ENCODE measurements at places on chromosomes 2 and 18. TPM values are rescaled to one million over a fixed set of nuclear protein-coding genes. Genes with fewer than 3 reads are reported as not detected.

- no peaks in the 10 kb centered on the region for H3K4me1 ChIP-seq
- H3K27ac ChIP-seq: no peak overlapping the region
- no peak overlapping the region for H3K4me3 ChIP-seq
- DNase-seq: no peak
Observed at GRCh38 chr2:184452907-184453306, 145.4 kb upstream of the ZNF804A start.

DNA sequence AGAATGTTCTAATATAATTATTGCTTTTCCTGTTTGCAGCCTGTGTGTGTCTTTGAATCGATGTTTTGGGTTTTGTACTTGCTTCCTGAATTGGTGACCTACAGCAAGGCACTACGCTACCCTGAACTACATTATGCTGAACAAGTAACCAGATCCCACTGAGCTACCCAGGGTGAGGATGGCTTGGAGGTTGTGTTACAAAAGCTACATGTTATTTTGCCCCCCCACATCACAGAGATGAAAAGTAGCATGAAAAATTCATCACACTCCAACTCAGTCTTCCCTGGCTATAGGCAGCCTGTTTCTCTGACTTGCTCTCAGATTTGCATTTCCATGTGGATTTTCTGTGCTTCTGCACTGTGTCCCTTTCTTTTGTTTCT lies 162.1 kb downstream of the LDLRAD4 start:
- H3K27ac ChIP-seq: no peak overlapping the region
- DNase-seq: no peak
- H3K36me3 ChIP-seq: no peaks in the 10 kb centered on the region

- no peak overlapping the region for H3K27ac ChIP-seq
- no peak overlapping the region for H3K4me3 ChIP-seq
- no peaks in the 10 kb centered on the region for H3K4me1 ChIP-seq
- no peaks in the 10 kb centered on the region for H3K27me3 ChIP-seq
- no peaks in the 10 kb centered on the region for H3K36me3 ChIP-seq
Observed at GRCh38 chr18:27983780-27984179, 193.2 kb downstream of the CDH2 start.

The IL18RAP gene
- 32.1 TPM for total RNA-seq

- no peaks in the 10 kb centered on the region for H3K27me3 ChIP-seq
- no peaks in the 10 kb centered on the region for H3K36me3 ChIP-seq
- DNase-seq: no peak
Observed at GRCh38 chr2:241835611-241836010, 23.1 kb downstream of the PDCD1 start.

The AGXT gene
- not detected for total RNA-seq

DNA sequence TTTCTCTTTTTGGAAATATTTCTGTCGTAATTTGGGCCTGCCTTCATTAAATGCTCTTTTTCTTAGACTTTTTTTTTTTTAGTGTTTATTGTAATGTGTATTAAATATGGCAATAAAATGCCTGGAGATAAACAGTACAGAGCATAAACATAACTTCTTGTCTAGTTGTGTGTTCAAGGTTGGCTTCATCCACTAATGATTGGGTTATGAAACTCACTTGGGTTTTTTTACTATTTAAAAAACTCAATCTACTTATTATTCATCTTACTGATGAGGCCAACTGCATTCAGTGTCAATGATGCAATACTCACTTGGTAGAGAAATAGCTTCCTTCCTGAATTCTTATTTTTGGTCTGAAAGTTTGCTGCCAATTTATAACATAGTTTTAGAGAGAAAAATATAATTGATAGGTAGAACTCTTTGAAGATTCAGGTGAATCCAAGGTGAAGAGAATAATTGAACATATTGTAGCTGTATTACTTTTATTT lies 144.2 kb upstream of the NABP1 start:
- H3K27me3 ChIP-seq: no peaks in the 10 kb centered on the region
- no peak for DNase-seq
- H3K27ac ChIP-seq: no peak overlapping the region
- no peaks in the 10 kb centered on the region for H3K4me1 ChIP-seq
- no peak overlapping the region for H3K4me3 ChIP-seq

The RFTN2 gene
- 18.9 TPM for total RNA-seq

- no peaks in the 10 kb centered on the region for H3K27me3 ChIP-seq
- no peak overlapping the region for H3K27ac ChIP-seq
- H3K36me3 ChIP-seq: no peaks in the 10 kb centered on the region
- no peak overlapping the region for H3K4me3 ChIP-seq
Observed at GRCh38 chr2:198611201-198611600, 806.8 kb downstream of the PLCL1 start.

- H3K27ac ChIP-seq: no peak overlapping the region
- peak overlapping the region; percentile 40 for H3K4me3 ChIP-seq
- H3K27me3 ChIP-seq: no peaks in the 10 kb centered on the region
- no peaks in the 10 kb centered on the region for H3K4me1 ChIP-seq
- DNase-seq: no peak
Observed at GRCh38 chr2:179428649-179429048, 164.0 kb upstream of the SESTD1 start.

The ELOA2 gene
- not detected for total RNA-seq

The PDE1A gene
- 31.7 TPM for total RNA-seq

- H3K4me3 ChIP-seq: no peak overlapping the region
- H3K27me3 ChIP-seq: no peaks in the 10 kb centered on the region
- DNase-seq: no peak
- H3K27ac ChIP-seq: no peak overlapping the region
- no peaks in the 10 kb centered on the region for H3K4me1 ChIP-seq
Observed at GRCh38 chr2:26480566-26481423, 2.9 kb upstream of the OTOF start.

The DSC1 gene
- total RNA-seq: 0.41 TPM

Data from thoracic aorta (tissue), 2 donors.